ENCODE measurements at places on chromosomes 5 and 9.

DNA sequence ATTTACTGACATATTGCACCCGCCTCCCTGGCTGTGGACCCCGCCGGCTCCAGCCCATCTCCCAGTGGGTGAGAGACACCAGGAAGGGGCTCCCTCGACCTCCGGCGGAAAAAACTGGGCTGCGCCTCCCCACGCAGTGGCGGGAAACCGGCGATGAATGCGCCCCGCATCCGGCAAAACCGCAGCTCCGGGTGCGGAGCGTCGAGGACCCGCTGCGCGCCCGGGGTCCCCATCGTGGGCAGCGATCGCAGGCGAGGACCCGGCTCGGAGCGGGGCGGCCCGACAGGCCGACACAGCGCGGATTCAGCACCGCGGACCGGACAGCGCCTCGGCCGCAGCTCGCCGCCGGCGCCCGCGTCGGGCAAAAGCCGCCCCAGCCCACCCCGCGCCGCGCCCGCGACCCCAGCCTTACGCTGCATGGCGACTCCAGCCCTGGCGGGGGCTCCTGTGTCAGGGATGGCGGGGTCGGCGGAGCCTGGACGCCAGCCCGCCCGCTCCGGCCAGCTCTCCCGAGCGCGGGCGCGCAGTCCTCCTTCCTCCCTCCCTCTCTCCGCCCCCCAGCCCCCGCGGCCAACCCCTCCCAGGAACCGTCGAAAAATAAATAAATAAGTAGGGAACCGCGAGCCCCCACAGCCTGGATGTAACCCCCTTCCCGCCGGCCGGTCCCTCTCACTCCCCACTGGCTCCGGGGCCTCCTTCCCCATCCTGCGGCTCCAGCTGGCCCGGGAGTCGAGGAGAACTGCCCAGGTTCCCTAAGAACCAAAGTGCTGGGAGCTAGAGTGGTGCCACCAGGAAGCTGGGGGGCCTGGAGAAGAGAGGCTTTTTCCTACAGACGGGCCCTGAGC lies 3.1 kb downstream of the LHX3 start:
- no peak for DNase-seq

DNA sequence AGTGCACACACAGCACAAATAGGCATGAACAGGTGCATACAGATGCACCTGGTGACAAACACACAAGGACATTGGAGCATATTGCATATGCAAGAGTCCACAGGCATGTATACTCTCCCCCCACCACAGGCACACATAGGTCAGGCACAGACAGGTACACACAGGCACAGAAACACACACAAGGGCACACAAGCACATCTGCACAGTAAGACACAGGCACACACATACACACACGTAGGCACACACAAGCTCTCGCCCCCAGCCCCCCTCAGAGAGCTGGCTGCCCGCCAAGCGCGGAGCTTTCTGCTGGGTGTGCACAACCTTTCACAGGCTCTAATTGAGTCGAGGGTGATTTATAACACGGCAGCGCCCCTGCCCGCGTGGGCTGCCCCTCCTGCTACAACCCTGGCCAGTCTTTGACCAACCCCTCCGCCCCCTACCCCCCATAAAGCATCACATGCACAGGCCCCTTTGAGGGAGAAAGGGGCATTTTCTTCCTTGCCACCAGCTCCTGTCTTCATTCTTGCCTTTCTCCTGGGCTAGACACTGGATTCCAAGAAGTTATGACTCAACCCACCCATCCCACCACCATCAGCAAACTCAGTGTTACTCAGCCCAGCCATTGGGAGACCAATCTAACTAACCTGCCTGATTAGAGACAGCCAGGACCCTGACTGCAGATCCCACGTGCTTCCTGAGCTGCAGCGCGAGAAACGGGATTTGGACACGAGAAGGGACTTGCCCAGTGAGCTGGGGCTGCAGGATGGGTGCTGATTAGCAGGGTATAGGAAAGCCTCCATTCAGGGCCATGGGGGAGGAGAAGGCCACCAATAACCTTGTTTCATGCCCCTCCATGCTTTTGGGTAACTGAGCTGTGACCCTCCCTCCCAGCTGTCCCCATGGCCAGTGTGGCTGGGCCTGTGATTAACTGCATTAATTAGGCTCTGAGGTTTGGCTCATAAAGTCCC lies 42.8 kb upstream of the PSD2 start:
- DNase-seq = peak; percentile 25

DNA sequence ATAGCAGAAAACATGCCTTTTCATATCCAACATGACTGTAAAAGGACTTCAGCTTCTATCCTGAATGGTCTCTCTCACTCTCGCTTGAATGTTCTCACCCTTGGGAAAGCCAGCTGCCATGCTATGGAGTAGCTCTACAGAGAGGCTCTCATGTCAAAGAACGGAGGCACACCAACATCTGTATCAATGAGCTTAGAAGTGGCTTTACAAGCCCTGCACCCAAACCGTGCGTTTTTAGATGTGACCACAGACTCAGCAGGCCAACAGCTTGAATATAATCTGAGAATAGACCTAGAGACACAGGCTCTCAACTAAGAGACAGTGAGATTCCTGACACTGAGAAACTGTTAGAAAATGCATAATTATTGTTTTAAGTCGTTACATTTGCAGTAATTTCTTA lies 1231.6 kb upstream of the CDH9 start:
- no peak for DNase-seq

GRCh38 chr9:31084350-31084749 lies 1300.1 kb upstream of the ACO1 start:
- DNase-seq = no peak

GRCh38 chr9:87518702-87519335 lies 21.2 kb downstream of the DAPK1 start:
- DNase-seq = no peak

GRCh38 chr9:6072865-6073264 lies 57.4 kb upstream of the RANBP6 start:
- DNase-seq = no peak

- no peak for DNase-seq
Observed at GRCh38 chr9:119707228-119707845, 338.1 kb upstream of the BRINP1 start.

DNA sequence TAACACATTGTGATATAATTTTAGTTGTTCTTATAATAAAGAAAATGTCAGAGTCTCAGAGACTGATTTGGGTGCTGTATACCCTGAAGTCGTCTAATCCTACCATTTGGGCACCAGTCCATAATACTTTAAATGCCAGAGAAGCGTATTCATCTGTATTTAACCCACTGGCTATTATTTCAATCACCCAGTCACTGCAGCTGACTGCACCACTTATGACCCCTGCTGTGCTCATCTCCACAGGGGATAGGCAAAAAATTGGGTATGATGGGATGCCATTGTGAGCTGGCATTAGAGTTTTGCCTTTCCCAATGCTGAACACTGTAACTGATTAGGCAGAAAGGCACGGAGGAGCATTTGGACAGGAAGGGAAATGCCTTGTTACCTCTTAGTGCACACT lies 599.7 kb downstream of the CAAP1 start:
- no peak for DNase-seq

DNA sequence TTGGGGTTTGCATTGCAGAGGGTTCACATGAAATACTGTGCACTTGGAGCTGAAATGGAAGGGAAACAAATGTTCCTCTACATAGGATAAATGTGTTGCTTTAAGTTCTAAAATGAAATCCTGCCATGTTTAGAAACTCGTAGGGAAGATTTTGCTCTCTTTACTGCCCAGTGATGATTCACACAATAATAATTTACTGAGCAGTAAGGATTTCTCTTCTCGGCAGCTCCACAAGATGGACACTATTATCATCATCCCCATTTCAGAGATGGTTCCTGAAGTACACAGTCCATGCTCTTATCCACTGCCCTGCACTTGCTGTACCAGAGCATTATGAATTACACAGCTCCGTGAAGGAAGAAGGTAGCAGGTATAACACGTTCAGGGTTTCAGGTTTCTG lies 4.1 kb downstream of the HACD4 start:
- no peak for DNase-seq

DNA sequence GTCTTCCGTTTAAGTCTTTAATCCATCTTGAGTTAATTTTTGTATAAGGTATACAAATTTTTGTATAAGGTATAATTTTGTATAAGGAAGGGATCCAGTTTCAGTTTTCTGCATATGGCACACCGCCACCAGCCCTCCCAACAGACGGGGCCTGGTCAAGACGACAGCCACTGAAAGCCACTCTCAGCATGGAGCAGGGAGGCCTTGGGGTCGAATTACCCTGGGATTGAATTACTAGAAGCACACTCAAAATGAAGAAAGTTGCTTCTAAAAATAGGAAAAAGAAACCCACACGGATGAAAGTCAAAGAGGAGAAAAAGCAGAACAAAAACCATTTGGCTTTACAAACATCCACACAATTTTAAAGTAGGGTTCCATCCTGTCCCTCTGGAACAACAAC lies 586.2 kb upstream of the ADAMTS16 start:
- no peak for DNase-seq

- no peak for DNase-seq
Observed at GRCh38 chr9:15289603-15290002, 17.4 kb downstream of the TTC39B start.

DNA sequence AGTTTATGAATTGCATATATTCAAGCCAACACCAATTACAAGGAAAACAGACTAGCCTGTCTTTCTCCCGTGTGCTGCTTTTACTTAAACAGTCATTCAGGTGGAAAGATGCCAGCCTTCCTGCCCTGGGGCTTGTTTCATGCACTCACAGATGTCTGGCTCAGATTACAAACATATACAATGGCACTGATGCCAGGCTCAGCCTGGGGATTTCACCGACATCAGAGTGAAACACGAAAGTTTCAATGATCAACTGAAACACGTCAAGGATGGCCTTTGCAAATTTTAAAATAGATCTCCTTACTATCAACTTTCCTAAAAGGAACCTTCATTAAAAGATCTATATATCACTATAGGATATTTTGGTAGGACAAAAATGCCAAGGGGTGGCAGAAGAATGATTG lies 1576.5 kb downstream of the EFNA5 start:
- DNase-seq = no peak

DNA sequence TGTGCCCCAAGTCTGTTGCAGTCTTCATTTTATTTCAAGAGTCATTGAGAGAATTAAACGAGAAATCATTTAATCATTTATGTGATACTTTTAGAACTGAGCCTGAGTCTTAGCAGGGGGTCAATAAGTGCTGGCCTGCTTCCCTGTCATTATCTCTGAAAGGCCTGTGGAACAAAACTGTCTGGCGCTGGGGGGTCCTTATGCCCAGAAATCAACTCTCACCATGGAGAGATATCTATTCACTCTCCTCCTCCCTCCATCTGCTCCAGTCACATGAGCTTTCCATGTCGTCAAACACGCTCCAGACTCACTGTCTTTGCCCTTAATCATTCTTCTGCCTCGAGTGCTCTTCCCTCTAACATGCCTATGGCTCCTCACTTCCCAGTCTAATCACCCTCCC lies 136.8 kb downstream of the ESM1 start:
- DNase-seq = no peak

DNA sequence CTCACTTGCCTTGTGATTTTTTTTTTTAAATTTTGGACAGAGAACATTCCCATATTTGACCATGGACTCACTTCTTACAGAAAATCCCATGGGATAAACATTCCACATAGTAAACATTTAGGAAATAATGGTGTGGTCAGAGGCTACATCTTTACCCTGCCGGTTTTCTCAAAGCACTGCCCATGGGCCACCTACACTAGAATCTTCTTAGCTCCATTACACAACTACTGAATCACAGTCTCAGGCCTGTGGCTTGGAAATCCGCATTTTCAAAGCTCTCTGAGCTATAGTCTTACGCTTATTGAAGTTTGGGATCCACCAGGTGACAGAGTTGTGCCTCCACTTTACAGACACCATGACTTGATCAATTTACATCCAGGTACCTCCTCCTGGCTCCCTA lies 39.4 kb downstream of the ALG2 start:
- no peak for DNase-seq

DNA sequence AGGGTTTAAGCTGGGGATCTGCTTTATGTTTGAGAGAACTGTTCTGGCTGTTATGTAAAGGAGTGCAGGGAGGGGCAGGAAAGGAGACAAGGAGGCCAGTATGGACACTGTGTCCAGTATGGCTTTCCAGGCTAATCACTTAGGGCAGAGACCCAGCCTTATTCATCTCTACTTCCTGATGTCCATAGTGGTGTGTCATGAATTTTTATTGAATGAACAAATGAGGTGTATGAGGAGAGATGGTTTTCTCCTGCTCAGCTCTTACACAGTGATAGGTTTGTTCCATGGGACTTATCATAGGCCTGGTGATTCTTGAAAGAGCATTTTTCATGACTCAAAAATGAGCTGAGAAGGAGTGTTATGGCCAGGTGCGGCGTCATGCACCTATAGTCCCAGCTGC lies 20.5 kb upstream of the FGFR4 start:
- no peak for DNase-seq

DNA sequence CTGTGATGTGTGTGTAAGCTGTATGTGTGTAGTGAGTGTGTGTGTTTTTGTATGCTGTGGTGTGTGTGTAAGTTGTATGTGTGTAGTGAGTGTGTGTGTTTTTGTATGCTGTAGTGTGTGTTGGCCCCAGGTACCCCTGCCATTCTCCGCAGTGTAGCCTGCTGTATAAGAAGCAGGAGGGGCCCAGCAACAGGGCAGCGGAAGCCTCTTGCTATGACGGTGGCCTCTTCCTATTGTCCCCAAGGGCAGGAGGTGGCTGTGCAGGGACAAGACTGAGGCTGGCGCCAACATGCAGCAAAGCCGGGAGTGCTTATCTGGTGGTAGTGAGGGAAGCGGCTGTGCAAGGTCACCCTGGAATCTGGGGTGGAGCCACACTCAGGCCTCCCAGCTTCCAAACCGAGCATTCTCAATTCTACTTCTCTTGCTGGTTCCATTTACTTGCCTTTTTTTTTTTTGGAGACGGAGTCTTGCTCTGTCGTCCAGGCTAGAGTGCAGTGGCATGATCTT lies 5.1 kb downstream of the SPAAR start:
- no peak for DNase-seq

DNA sequence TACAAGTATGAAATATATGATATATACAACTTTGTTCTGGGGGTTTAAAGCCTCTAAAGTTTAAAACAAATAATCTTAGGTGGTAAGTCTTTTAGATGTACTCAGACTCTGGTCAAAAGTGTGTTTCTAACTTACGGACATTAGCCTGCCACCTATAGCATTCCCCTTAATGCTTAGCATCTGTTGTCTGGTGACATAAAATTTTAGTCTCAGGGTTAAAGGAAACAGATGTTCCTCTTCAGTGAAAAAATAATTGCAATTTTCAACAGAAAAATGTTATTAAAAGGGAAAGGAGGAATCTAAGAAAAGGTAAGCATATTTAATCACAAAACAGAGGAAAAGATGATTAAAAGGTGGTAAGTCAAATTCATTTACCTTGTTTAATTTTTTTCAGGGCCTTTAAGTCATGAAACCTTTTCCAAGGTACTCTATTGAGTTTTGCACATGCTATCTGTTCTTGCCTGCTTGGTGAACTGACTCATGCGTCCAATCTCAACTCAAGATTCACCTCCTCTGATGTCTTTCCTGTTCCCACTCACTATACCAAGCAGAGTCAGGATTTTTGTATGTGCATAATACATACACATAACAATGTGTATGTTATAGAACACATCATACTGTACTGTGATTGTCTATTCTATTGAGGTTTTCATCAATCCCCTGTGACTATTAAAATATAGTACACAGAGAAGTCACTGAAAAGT lies 7.9 kb downstream of the TMEM167A start:
- no peak for DNase-seq

GRCh38 chr5:87686975-87687374 lies 274.2 kb upstream of the CCNH start:
- DNase-seq = no peak
